ENCODE measurements at places on chromosomes 5 and 9. TPM values are rescaled to one million over a fixed set of nuclear protein-coding genes. Genes with fewer than 3 reads are reported as not detected.
A peak's percentile ranks its signal among the peaks of the same experiment; 100 is the strongest.

- peak; percentile 86 for DNase-seq
Measured at GRCh38 chr5:54518146-54518817, 723 bp downstream of the SNX18 start.

DNA sequence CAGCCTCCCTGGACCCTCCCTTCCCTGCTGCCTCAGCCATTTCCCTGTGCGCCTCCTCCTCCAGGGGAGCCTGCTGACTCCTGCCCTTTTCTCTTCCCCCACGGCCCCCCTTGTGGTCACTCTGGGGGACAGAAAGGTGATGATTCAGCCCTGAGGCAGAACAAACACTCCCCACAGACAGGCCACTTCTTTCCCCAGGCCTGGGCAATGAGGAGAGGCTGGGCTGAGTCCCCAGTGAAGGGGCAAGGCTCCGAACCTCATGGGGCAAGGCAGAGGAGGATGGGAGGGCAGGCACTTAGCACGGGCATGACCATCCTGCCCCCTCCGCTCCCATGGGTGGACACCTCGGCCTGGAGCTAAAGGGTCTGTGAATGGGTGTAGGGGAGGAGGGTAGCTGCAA is 21.0 kb downstream of the CSF1R start:
- DNase-seq = no peak

DNA sequence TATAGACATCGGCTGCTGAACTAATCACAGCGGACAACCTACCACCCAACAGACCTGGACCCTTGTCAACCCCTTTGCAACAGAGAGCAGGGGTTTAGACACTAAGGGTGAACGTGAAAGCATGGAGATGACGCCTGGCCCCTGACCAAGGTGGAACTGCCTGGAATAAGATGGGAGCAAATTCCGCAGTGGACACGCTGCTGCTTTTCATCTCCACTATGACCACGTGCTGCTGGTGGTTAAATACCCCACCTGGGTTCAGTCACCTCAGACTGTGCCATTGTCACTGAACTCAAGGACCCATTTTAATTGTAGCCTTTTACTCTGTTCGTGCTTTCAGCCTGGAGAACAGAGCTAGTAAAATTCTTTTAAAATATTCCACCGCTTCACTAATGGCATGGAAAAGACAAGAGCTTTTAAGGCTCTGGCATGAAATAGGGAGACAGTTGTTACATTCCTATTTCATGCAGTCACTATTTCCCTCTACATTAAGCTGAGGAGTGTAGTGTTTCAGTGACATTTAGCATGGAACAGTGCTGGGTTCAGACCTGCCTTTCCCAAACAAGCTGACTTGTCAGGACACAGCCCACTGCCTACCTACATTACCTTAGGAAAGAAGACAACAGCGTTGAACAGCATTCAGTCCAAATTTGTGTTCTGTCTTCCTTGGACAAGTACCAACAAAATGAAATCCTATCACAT is 96.8 kb downstream of the ANKRD18B start:
- no peak for DNase-seq

DNA sequence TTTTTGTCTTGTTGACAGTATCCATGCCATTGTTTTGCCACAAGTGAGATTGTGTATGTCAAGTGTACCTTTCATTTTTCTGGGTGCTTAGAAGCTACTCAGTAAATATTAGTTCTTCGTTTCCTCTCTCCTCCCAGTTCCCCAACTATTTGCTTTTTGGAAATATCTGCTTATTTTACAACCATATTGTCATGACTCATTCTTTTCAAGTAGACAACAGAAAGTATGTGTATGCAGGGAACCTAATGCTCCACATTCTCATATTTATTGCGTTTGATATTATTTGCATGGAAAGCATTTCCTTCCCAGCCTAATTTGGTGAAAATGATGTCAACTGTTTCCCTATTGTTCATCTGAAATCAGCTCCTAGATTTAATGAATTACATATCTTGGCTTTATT is 483.7 kb upstream of the RIOK2 start:
- DNase-seq = no peak

The CMBL gene
- total RNA-seq = 21.7 TPM

DNA sequence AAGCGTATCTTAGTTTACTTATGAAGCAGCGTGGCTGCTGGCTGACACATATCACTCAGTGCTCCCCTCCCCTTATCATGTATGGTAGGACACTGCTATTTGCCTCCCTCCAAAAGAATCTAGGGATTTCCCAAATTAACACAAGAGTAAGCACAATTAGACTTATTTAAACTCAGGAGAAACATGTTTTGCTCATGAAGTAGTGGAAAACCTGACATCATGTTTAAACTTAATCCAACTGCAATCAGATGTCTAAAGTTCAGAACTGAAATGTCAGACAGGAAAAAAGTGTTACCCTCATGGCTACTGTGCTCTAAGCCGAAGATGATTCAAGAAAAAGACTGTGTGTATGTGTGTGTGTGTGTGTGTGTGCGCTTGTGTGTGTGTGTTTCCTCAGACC is 324.1 kb upstream of the TNC start:
- no peak for DNase-seq

GRCh38 chr9:137198902-137199283 is 1.6 kb downstream of the TPRN start:
- DNase-seq = no peak

DNA sequence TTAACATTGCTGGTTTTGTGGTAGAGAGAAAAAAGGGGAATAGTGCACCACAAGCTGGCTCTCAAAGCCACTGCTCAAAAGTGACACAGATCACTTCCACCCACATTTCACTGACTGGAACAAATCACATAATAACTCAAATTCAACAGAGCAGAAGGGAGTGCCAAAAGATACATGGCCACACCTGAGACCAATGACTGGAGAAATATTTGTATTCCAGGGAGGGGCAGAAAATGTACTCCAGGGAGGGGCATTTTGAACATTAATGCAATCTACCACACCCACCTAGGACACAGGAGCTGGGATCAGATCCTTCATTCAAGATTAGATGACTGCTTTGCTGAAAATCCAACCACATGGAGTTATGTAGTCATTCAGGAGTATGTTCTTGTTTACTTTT is 44.8 kb upstream of the ALDOB start:
- no peak for DNase-seq

The SQSTM1 gene
- 450 TPM for total RNA-seq

DNA sequence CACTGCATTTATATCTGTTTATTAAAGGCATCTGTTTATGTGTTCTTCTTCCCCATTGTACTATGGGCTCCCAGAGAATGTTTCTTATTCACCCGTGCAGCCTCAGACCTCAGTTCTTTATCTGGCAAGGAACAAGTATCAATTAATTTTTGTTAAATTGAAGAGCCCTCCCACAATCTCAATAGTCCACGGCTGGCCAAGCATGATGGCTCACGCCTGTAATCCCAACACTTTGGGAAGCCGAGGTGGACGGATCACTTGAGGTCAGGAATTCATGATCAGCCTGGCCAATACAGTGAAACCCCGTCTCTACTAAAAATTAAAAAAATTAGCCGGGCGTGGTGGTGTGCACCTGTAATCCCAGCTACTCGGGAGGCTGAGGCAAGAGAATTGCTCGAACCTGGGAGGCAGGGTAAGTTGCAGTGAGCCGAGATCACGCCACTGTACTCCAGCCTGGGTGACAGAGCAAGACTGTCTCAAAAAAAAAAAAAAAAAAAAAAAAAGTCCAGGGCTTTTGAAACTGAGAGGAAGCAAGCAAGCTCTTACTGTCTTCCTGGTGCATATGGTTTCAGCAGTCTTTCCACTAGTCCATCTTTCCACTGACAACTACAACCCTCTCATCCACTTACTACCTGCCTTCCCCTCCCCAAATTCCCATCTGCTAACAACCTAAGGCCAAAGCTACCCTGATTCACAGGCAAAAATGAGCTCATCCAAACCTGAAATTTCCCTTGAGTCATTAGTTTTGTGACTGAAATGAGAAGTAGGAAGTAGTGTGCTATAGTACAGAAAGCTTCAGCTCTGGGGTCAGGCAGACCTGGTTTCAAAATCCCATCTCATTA is 2.3 kb upstream of the HK3 start:
- DNase-seq = no peak

GRCh38 chr9:112084334-112084733 is 90.8 kb downstream of the SUSD1 start:
- DNase-seq = no peak

- no peak for DNase-seq
Measured at GRCh38 chr9:135165003-135165711, 77.7 kb downstream of the OLFM1 start.

The FAM151B gene
- 4.1 TPM for total RNA-seq

GRCh38 chr5:41940641-41941040 is 15.6 kb downstream of the FBXO4 start:
- DNase-seq = no peak

GRCh38 chr9:92745331-92745730 is 19.3 kb downstream of the BICD2 start:
- DNase-seq = no peak

GRCh38 chr5:158739951-158740757 is 359.6 kb downstream of the EBF1 start:
- no peak for DNase-seq

DNA sequence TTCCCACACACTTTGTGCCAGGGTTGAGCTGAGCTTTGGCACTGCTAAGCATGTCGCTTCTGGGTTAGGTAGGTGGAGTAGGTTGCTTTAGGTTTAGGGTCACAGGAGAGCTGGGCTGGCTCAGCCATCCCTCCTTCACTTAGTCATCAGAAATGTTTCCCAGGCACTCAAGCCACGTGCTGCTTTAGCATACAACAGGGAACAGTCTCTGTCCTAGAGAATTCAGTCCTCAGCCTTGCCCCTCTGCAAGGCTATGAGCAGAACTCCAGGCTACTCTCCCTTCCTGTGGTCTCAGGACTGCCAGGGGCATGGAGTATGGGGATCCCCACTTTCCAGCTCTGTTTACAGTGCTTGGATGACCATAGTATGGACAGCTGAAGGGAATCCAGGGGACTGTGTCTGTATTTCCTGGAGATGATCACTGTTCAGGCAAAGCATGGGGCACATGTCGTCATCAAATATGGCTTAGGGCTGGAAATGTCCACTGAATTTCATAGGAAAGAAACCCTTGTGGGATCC is 7.5 kb upstream of the ANKRD33B start:
- DNase-seq = no peak

The FGF18 gene
- total RNA-seq = 2.0 TPM

GRCh38 chr5:125499636-125500332 is 753.3 kb upstream of the ZNF608 start:
- DNase-seq = no peak

GRCh38 chr5:88674356-88675167 is 208.4 kb downstream of the MEF2C start:
- DNase-seq = no peak

- no peak for DNase-seq
Measured at GRCh38 chr5:138037271-138037670, 4.4 kb upstream of the FAM13B start.

DNA sequence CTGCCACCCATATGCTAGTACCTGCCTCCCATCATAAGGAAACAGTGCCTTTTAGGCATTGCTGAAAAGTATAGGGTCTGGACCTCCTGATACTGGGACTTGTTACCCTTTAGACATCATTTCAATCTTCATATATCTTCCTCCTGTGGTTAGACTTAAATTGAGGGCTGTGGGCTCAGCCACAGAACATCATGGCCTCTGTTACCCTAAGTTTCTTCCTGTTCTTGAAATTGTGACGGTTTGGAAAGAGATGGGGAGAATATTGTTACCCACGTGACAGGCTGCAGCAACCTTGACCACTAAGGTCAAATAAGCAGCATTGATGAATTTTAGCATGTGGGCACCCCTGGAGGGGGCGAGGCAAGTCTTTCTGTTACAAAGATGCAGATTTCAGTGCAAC is 87.7 kb downstream of the PDE8B start:
- no peak for DNase-seq

GRCh38 chr5:98679963-98680362 is 93.5 kb upstream of the RGMB start:
- no peak for DNase-seq

DNA sequence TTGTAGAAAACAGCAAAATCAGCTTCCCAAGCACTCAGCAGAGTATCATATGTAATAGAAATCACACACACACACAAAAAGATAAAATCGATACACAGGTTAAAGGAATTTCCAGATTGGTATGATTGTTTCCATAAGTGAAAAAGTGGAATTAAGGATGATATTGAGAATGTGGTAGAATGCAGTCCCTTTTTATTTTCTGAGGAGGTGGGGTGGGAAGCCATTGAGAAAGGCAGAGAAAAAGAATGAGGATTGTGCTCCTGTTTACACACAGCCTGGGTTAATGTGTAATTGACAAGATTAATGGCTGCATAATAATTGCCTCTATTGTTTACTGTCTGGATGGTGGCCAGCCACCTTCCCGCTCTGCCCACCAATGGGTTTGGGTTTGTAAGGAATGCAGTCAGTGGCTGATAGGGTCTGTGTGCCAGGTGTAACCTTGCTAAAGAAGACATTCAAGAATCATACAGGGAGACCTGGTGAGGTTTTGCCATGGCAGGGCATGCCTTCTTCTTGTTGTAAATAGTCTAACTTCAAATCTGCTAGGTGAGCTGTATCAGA is 177.2 kb upstream of the MAP3K1 start:
- DNase-seq = no peak

GRCh38 chr9:77944556-77945243 is 86.9 kb downstream of the GNAQ start:
- peak; percentile 66 for DNase-seq

GRCh38 chr5:14870337-14871213 is 1.0 kb downstream of the ANKH start:
- DNase-seq = no peak

The UTP15 gene
- total RNA-seq = 12.8 TPM

The MTX3 gene
- 13.5 TPM for total RNA-seq

The CARTPT gene
- total RNA-seq = not detected

DNA sequence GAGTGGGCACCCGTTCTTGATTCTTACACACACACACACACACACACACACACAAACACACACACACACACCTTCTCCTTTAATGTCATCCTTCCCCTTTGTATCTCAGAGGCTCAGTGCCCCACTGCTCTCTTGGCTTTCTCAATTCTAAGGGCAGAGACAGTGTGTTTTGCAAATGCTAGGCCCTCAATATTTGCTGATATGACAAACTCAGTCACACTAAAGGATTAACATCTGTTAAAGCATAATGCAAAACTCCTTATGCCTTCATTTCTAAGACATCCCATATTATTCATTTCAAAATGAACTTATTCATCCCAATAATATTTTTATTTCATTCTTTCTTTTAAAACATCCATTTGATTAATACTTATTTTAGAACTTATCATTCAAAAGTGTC is 8.9 kb upstream of the NRG2 start:
- DNase-seq = no peak

The FBN2 gene
- total RNA-seq = 0.83 TPM

The SLC22A4 gene
- 8.5 TPM for total RNA-seq

Data from lower lobe of right lung (tissue), 2 donors.